ENCODE measurements at places on chromosomes 4 and X. TPM values are rescaled to one million over a fixed set of nuclear protein-coding genes. Genes with fewer than 3 reads are reported as not detected.

DNA sequence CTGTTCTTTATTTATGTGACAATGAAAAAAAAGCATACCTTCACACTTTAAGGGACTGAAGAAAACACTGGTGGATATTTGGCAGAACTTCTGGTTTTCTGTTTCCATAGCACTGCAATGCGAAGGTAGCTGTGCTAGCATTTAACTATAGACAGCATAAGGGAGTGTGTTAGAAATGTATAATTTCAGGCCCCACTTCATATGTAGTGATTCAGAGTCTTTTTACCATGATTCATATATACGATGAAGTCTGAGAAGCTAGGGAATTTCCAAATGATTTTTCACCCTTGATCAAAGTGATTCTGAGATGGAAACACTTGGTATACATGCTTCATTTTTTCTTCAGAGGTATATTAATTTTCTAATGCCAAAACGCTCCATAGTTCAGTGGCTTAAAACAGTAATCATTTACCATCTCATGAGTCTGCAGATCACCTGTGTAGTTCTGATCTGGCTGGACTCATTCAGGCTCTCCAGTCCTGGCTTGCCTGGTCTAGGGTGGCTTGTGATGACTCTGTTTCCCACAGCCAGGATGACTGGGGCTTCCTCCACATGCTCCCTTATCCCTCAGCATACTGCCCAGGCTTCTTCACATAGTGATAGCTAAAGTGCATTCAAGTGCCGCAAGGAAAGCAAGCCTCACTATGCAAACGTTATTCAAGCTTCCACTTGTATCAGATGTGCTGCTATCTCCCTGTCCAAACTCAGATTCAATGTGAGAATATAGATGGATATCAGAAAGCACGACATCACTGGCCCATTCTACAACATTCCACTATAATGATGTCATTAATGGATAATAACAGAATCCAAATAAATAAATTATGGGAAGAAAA, 790.1 kb downstream of the TECRL start:
- DNase-seq: peak; percentile 67

DNA sequence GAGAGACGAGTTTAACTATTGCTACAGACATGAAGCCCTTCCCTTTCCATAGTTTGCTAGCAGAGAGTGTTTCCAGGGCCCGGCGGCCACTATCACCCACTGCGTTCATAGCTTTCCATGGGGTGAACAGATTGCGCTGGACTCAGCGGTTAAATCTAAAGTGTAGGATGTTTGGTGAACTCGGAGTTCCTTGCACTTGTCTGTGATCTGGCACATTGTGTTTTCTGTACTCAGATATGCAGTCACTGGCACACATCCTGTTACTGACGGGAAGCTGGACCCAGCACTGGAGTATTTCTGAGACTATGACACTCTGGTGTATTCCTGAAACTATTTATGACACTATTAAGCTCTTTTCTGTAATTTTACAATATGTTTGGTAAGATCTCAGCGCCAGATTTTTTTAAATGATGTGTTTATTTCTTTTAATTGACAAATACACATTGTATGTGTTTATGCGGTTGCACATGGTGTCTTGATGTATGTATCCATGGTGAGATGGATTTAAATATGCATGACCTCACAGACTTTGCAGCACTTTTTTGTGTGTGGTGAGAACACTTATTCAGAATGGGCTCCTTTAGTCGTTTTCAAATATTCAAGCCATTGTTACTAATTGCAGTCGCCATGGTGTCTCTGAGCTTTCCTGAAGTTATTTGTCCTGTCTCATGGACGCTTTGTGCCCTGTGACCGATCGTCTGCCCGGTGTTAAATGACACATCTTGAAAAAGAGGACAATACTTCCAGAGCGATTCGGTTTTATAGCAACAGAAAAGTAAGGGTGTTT, 14.1 kb downstream of the CD99 start:
- no peak for DNase-seq

The GLRA3 gene
- total RNA-seq: not detected

The TEX13C gene
- total RNA-seq: not detected

- no peak for DNase-seq
Measured at GRCh38 chr4:3137908-3138307, 63.4 kb downstream of the HTT start.

DNA sequence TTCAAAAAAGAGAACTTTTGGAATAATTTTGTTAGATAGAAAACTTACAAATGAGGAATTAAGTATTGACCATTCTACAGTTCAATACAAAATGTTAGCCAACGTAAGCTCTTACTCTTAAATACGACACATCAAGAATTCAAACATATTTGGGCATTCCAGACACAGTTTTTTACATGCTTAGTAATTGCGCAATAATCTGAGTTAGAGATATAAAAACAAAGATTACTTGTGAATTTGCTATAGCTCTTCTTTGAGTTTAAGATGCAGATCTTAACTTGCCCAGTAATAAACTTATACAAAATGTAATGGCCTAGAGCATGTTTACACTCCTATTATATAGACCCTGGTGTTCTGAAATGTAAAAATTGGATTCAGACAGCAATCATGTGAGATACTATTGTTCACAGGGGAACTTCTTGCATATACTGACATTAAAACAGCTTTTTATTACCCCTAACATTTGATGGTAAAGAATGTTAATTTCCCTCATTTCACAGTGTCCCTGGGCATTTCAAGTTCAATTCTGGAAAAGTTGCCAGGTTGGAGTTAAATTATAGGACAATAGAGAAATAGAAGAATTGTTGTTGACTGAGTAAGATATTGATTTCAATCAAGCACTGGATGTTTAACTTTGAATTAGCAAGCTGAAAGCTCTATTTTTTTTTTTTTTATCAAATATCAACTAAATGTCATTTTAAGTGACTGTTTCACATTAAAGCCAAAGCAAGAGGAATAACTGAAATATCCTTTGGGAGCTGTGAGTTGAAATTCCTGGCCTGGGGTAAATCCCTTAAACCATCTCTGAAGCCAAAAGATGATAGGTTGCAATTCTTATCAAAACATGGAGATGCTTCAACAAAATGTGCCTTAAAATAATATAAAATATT, 910 bp downstream of the HPGDS start:
- DNase-seq: peak; percentile 13

DNA sequence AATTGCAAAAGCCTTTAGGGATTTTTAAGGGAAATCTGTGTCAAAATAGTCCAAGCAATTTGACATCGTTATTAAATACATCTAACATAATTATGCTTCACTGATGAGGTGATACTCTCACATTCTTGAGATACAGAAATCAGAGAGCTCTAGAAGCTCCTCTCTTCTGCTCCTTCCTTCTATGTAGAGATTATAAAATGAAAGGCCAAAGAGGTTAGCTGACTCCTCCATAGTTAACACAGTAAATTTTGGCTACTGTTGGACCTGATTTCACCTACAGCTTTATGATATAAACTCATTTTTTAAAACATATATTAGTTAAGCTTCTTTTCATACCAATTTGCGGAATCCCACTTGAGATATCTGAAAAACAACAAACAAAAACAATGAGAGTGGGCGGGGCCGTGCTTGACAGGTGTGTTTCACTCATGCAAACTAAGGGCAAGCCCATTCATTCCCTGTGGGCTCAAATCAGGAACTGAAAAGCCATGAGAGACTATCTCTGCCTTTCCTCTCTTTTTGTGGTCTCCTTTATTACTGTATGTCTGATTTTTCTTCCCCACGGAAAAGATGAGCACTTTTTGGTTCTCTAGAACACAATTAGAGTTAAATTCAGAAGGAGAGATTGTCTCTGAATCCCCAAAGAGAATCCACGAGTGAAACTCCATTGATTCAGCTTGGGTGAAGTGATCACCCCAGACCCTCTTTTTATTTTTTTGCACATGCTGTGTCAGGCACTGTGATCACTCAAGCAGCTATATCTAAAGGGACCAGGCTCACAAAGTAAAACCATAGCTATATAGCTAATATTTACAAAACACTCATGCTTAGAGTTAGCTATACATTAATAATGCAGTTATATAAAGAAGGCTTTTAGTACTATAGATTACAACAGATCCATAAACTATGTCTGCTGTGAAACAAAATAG, 566.3 kb downstream of the IL15 start:
- no peak for DNase-seq

The SERPINA7 gene
- not detected for total RNA-seq

DNA sequence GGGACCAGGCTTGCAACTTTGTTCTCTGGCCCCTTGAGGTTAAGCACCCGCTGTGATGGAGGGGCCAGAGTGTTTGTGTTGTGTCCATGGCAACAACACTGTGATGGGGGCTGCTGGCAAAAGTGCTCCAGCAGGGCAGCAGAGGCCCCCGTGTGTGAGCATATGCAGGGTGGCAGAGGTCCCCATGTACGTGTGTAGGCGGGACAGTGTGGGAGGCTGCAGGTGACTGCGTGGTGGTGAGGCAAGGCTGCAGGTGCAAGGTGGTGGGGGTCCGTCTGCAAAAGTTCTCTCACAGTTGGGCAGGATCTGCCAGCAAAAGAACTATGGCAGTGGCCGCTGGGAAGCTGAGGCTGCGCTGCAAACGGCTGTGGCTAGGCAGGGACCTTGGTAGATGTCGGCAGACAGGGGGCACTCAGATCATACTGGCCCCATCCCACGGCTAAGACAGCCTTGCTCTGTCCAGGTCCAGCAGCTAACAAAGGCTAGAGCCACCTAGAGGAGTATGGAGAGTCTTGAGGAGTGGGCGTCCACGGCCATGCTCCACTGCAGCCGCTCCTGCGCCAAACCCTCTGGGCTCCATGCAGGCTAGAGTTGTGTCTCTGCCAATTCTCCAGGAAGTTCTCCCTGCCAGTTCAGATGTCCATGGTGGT, 46.8 kb upstream of the PASD1 start:
- no peak for DNase-seq
